NCI-H526 treated with DMSO at 0.1 percent for 48 hours (cell line): ENCODE measurements at places on chromosomes 3 and 15.

DNA sequence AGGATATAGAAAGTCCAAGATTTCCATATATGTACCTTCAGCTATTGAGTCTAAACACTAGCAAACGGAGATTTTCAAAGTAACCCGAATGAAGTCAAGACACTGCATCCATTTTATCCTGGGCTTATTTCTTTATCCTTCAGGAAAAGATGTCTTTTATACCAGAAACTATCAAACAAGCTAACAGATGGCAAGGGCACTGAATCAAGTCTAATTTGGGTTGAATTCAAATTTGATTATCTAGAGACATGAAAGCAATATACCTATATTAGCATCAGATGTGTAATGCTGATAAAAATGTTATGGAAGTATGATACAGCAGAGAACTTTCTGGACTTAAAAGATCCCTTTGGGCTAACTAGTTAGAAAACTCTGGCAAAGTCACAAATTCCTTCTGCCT, 138.3 kb upstream of the TSPAN3 start:
- no peak for DNase-seq

DNA sequence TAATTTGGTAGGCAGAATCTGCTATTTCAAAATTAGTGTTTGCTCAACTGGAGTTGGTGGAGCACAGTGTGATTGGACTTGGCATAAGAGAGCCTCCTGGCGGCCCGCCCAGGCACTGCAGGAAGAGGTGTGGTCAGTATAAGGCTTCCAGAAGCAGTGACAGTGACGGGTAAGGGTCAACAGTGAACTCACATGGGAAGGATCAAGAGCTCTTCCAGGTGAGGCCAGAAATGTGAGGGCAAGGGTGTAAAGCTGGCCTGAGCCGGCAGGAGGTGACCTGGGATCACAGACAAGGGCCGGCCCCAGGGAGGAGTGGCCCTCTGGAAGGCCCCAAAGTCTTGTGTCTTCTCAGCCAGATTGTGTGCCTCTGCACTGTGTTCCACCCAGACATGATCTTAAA, 93.2 kb upstream of the RNF7 start:
- no peak for DNase-seq

DNA sequence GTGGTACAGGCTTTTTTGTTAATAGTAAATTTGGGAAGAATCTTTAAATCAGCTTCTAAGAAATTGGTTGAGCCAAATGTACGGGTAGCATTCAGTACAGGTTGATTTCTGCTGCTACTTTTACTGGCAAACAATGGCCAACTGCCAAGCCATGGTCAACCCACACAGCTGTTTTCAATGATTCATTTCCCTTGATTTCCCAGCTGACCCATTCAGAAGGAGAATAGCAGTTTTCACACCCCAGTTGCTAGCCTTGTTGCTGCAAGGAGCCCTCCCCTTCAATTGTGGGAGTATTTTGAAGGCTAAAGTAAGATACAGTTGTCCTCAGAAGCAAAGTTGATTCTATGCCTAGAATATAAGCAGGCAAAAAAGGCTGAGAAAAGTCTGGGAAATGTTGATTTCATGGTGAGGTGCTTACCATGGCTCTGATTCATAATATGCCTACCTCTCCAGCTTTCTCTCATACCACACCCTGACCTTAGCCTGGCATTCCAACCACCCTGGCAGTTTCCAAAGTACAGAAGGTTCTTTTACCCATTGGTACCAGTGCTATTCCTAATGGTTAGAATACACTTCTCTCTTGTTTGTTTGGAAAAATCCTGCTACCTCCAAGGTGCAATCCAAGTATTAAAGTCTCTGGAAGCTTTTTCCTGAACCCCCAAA, 320.3 kb upstream of the TGFBR2 start:
- DNase-seq, result no peak

DNA sequence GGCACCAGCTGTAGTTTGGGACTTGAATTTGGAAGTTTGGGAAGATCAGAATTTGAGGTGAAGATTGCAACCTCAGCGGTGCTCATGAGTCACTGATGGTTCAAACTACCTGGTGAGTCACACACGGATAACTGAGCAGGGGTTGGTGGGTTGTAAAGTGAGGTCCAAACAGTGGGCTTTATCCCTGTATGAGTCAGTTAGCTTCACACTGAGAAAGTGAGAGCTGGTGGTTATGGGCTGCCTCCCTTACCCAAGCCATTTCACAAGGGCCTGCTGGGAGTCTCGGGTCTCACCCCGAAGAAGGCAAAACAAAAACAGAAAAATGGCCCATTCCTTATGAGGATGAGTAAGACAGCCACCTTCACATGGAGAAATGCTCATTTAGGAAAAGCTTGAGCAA, 77.0 kb downstream of the ITGA11 start:
- no peak for DNase-seq

DNA sequence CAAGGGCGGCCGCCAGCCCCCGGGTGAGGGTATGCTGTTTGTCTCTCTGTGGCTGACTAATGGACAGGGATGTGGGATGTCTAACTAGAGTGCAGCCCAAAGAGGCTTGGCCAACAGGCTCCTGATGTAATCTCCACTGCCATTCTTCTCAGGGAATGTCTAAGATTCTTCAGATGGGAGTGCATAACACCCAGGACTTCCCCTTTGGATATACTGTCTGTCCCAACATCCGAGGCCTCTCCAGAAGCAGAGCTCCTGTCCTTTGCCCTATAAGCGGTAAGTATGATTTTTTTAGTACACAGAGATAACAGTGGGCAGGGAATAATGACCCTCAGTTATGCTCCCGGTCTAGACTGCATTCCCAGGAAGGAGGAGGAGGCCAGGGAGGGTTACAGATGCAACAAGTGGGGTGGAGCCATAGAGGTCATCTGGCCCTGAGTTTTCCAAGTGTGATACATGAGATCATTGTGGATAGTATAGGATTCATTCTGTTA, 62.5 kb upstream of the SLCO2A1 start:
- no peak for DNase-seq

DNA sequence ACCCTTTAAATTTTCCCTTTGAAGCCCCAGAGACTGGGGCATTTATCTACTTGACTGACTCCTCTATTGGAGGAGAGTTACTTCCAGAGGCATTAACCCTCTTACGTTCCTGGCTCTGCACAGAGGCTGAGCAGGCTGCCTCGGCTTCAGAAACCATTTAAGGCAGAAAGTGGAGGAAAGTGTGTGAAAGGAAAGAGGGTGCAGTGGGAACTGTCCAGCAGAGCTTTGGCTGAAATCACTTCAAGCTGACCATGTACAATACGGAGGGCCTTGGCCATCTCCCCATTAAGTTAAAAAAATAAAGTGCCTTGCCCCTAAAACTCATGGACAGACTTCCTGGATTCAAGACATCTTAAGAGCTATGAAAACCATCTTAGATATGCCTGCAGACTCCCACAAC, 238.7 kb downstream of the SV2B start:
- DNase-seq, result no peak

DNA sequence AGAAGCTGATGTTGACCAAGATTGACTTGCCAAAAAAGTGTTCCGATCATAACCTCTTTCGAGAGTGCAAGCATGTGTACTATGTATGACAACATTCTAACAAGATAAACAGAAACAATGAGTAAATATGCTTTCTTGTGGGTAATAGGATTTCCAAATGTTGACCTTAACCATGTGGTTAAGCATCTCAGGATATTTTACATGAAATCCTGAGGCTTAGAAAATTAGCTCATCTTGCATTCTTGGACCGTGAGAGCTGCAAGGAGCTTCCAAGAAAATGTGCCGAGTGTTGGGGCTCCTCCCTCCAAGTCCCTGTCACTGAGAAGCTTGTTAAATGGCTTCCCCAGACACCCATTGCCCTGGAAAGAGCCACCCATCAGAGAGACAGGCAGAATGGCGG, 50.1 kb downstream of the C3orf20 start:
- no peak for DNase-seq

GRCh38 chr3:64057231-64057630, 33.9 kb upstream of the PSMD6 start:
- DNase-seq, result no peak
